Lung (tissue), 17 donors: ENCODE measurements at places on chromosomes 3 and 15. TPM values are rescaled to one million over a fixed set of nuclear protein-coding genes. Genes with fewer than 3 reads are reported as not detected.
A peak's percentile ranks its signal among the peaks of the same experiment; 100 is the strongest.

DNA sequence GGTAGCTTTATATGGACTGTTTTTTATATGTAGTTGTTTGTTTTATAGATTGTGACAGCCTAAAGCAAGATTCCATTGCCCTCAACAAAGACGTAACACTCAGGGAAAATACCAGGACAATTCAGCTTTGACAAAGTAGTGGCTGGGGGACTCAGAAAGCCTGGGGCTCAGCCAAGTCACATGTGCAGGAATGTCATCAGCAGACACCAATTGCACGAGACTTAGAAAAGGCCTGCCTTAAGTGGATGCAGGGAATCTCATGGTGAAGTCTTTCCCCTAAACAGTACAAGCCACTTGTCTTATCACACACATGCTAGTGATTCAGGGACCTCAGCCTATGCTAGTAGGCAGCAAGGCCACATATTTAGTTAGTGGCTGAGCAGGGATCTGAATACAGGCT lies 381.8 kb upstream of the THBS1 start:
- peak; percentile 83 for DNase-seq

DNA sequence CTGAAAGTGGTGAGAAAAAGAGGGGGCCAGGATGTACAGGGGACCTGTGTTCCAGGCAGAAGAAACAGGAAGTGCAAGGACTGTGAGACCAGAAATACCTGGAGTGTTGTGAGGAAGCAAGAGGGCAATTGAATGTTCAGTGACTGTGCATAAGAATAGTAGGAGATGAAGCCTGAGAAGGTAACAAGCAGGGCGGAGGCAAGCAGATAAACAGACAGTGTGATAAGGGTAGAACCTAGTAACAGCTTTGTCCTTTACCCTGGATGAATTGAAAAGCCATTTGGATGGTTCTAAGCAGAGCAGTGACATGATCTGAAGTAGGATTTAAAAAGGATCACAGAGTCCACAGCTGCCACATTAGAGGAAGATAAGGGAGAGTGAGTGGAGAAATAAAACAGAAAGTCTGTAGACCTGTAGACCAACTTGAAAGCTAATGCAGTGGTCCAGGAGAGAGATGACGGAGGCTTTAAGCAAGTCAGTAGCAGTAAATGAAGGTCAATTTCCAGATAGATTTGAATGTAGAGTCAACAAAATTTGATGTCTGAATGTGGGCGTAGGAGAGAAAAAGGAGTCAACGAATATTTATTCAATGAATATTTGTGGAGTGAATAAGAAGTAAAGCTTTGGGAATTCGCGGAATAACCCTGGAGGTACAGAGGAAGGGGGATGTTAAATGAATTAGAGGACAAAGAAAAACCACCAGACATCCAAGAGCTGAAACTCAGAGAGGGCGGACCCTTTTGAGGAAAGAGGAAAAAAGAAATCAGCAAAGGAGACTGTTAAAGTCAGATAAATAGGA lies 4.2 kb upstream of the PLOD2 start:
- DNase-seq, result no peak

DNA sequence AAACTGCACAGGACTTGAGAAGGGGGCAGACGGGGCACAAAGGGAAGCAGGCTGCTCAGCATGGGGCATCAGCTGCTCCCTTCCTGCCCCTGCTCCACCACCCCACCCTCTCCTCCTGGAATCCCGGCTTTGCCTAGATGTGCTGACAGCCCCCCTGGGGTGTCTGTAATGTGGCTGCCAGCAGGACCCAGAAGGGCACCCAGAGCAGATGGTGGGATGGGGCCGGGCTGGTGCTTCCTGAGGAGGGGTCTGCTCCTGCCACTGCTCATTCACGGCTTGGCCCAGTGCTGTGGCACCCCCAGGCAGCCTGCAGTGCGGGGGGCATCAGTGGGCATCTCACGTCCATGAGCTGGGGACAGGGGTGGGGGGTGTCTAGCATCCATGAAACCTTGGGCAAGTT lies 10.2 kb downstream of the H1-8 start:
- no peak for DNase-seq

DNA sequence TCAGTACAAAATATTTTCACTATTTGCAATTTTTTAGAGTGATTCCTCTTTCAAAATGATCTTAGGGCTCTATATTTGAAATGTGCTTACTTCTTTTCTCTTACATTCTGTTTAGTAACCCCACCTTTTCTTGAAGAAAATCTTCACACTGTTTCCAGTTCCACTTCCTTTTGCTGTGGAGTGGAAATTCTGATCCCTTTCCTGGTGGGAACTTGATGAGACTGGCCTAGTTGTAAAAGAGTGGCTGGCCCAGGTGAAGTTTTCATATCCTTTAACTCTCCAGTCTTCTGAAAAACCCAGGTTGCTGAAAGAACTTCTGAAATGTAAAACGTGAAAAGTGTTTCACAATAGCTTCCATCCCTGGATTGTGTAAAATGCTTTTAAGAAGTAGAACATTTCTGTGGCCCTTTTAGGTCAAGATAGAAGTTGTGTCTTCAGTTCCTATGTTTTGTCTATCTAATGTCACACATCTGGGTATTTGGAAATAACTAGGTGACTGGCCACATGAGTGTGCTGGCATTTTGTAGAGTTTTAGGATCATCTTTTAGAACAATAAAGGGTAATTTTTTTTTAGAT lies 84.8 kb upstream of the LRIG1 start:
- no peak for DNase-seq

DNA sequence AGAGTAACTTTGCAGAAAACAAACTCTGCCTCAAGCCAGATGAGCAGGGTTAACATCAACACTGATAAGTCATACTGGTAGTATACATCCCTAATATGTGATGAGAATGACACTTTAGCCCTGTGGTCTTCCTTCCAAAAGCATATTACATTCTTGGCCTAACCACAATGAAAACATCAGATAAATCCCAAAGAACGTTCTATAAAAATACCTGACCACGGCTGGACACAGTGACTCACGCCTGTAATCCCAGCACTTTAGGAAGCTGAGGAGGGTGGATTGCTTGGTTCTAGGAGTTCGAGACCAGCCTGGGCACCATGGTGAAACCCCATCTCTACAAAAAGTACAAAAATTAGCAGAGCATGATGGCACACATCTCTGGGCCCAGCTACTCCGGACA lies 4.7 kb downstream of the TMCC1 start:
- DNase-seq, result no peak

- DNase-seq, result no peak
Observed at GRCh38 chr3:49914906-49915305, 11.2 kb upstream of the MST1R start.

GRCh38 chr3:195246581-195246995 lies 24.4 kb downstream of the XXYLT1 start:
- DNase-seq, result no peak

GRCh38 chr3:179168918-179169317 lies 20.8 kb downstream of the PIK3CA start:
- DNase-seq, result no peak

GRCh38 chr15:85576392-85576791 lies 196.0 kb downstream of the AKAP13 start:
- no peak for DNase-seq

DNA sequence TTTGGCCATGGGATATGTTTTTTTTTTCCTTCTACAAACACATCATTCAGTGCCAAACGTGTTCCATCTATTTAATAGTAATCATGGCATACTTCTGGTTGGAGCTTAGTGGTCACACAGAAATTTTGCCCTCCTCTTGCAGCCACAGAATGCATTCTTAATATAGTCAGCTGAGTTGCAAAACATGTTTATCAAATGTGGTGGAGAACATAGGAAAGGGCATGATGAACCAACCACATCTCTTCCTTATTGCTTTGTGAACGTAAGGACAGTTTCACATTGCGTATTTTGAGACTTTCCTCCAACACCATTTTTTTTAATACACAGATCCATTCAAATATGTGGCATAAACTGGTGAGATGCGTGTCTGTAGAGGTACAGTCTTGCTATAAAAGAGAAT lies 106.8 kb downstream of the BBX start:
- no peak for DNase-seq

GRCh38 chr3:3302964-3303363 lies 123.5 kb upstream of the CRBN start:
- DNase-seq, result no peak

GRCh38 chr3:33577588-33577987 lies 137.4 kb upstream of the UBP1 start:
- DNase-seq, result no peak

Gene ADAMTS17
- 6.6 TPM for total RNA-seq

Gene CCDC50
- total RNA-seq, result 119 TPM

Gene ZNF860
- total RNA-seq, result 2.4 TPM

Gene RTP1
- total RNA-seq, result not detected

Gene C3orf85
- total RNA-seq, result not detected

Gene KIF15
- 0.64 TPM for total RNA-seq

Gene FOXB1
- not detected for total RNA-seq

Gene ADGRG7
- total RNA-seq, result not detected

Gene RASL12
- 75.7 TPM for total RNA-seq
